Skeletal muscle cell (primary cell): ENCODE measurements at places on chromosomes 2 and 18.

GRCh38 chr2:20514596-20515269, 67.9 kb downstream of the RHOB start:
- DNase-seq = peak; percentile 91

DNA sequence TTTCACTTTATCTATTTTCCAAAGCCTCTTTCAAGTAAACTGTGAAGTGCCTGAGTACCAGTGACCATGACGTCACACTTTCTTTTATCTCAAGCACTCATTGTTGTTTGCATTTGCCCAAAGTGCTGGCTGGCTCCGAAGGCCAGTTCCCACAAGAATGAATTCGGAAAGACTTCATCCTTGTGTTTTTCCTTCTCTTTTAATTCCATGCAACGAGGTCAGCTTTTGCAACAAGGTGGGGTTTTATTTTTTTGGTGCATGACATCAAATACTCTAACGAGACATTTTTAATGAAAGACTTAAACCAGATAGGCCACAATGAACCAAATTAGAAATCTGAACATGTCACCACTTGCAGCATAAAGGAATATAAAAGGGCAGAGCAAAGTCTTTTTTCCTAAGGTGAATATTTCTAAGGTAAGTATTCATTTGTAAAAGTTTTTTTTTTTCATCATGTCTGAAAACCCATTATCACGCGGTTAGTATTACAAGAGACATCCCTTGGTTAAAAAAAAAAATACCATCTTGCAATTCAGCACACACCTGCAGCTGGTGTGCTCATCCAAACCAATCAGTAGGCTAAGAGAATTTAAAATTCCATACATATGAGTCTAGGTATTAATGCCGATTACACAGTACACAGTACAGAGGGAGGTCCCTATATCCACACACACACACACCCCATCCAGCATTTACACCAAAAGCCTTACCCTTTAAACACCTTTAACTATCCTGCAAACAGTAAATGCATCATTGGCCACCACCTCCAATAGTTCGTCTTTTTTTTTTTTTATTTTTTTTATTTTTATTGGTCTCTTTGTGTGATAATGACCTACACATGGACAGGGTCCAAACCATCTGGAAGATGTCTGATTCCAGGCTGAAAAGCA, 2.3 kb downstream of the ARL4C start:
- DNase-seq = no peak

DNA sequence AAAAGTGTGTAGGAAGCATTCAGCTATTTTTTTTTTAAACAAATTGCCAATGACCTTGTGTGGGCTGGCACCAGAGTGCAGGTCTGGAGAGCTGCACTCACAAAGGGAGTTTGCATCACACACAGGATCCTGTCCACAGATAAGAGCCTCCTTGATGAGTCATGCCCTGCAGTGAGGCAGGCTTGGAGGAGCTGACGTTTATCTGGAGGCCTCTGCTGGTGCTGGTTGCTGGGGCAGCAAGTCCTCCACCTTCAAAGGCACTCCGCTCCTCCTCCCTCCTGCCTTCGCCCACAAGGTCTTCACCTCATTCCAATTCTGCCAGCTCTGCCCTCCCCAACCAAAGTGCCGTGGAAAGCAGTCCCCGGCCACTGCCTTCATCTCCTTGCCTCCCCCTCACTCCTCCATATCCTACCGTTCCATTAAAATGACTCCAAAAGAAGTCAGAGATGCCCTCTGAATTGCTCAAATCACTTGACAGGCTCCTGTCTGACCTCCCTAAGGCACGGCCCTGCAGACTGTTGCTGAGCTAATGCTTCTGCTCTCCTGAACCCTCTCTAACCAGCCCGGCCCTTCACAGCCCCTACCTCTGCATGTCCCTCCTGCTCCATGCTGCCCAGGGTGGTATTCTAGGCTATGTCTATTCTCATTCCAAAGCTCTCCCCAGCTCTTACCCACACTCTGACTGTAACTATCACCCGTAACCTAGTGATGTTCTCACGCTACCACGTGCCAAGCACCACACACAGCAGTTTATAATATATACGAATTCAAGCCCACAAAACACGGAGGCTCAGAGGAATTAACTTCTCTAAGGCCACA, 30.9 kb downstream of the LONRF2 start:
- DNase-seq = peak; percentile 83

DNA sequence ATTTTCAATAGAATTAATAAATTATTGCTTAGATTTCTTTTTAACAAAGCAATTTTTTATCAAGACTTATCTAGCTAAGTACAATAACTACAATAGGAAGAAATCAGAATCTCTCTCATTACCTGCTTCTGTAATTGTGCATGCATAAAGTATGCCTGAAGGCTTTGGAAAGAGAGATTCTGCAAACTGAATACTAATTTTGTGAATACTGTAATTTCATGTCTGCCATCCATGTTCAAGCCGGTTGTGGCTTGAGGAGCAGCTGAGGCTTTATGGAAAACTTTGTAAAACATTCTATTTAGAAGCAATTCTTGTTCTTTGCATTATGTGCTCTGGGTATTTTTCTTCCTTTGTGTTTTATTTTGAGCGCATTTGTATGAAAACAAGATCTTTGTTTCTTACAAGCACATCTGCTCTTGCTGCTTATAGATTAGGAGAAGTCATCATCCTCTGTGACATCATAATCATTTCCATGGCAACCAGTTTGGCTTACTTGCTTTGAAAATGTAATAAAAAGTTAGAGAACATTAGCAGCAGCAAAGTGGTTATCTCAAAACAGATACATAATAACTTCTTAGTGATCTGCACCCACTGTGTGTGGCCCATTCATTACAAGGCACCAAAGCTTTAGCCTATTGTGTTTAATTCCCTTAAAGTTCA, 16.0 kb upstream of the IKZF2 start:
- DNase-seq = no peak

GRCh38 chr2:100824842-100825241, 4.9 kb downstream of the NPAS2 start:
- no peak for DNase-seq

- no peak for DNase-seq
Observed at GRCh38 chr18:9434122-9434701, 41.1 kb upstream of the RALBP1 start.

DNA sequence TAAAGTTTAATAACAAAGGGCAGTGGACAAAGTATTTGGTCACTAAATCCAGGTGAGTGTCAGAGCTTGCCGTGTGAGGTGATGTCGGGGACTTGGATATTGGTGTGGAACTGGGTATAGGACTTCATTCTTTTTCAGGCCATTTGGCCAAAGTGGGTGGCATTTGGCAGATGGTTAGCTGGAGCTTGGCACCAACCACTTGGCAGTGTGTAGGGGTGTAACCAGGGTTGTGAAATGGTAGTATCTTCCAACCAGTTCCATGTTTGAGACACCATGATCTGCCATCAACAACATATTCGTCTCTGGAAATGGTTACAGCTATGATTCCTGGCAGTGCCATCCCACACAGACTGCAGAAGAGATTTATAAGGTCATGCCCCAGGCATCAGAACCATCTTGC, 113.9 kb downstream of the CCDC85A start:
- no peak for DNase-seq

DNA sequence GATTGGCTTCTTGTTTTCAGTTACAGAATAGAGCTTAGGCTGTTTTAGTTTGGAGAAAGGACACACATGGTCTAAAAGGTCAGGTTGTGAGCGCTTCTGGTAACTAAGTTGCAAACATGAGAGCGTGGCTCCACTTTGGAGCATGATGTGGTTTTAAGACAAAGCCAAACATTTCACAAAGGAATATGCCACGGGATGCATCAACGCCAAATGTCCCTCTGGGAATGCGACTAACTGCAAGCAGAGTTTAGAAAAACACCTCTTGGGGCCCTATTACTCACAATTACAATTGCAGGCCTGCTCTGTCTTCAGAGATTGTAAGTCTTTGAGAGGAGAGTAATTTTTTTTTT, 25.4 kb downstream of the MYO7B start:
- DNase-seq = peak; percentile 82

DNA sequence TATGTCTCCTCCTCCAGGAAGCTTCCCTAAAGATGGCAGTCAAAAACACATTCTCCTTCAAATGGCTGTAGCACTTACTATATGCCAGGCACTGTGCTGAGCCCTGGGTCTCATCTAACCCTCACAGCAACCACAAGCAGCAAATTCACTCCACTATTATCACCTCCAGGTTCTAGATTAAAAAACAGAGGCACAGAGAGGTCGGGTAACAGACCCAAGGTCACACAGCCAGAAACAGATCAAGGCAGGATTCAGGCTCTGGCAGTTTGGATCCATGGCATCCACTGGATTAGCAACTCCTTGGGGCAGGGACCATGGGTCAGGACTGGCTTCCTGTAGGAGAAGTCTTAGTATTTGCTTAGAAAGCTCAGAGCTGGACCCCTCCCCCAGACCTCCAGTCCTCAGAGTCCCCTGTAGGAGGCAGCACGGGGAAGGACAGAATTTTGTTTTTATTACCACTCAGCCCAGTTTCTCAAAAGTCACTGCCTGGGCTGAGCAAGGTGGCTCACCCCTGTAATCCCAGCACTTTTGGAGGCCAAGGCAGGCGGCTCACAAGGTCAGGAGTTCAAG, 34.4 kb downstream of the ZFP36L2 start:
- DNase-seq = no peak

DNA sequence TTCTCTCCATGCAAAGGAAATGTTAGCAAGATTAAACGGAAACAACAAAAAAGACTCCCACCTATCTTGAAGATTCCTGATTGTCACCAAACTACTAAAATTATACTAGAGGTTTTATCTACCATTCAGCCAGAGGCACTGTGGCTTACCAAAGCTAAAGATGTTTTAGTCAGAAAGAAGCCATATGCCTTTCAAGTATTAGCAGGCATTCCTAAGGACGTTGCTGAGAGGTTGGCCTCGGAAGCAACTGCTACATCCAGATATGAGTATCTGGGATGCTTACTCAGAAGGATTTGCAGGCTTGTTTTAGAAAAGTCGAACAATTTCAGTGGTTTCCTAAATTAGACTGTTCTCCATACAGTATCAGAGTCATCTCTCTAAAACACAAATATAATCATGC, 88.3 kb upstream of the UBE2E3 start:
- no peak for DNase-seq
